ENCODE measurements at places on chromosomes 7 and 10.

DNA sequence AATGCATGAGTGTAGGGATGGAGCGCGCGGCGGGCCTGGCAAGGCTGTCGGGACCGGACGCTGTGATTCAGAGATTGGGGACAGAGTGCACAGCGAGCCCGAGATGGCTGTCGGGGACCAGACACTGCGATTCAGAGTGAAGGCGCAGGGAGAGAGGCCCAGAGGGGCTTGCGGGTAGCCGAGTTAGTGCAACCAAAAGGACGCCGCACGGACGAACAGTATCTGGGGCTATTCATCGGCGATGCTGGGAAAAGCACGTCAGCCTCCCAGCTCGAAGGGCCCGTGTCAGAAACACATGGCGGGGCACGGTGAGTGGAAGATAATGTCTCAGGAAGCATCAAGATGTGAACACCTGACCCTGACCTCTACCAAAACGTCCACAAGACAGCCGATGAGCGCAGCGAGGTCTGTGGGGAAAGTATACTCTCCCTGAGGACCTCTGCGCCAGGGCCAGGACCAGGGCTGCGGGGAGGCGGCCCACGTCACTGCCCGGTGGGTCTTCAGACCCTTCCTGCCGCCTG, 215.8 kb downstream of the ZMYND11 start:
- DNase-seq: no peak

GRCh38 chr7:134962270-134962780, 24.0 kb upstream of the AGBL3 start:
- DNase-seq: no peak

- DNase-seq: no peak
These were observed 479.8 kb upstream of the SEMA3A start for GRCh38 chr7:84674236-84674913.

- no peak for DNase-seq
These were observed 6.2 kb upstream of the MACC1 start for GRCh38 chr7:20223356-20223755.

DNA sequence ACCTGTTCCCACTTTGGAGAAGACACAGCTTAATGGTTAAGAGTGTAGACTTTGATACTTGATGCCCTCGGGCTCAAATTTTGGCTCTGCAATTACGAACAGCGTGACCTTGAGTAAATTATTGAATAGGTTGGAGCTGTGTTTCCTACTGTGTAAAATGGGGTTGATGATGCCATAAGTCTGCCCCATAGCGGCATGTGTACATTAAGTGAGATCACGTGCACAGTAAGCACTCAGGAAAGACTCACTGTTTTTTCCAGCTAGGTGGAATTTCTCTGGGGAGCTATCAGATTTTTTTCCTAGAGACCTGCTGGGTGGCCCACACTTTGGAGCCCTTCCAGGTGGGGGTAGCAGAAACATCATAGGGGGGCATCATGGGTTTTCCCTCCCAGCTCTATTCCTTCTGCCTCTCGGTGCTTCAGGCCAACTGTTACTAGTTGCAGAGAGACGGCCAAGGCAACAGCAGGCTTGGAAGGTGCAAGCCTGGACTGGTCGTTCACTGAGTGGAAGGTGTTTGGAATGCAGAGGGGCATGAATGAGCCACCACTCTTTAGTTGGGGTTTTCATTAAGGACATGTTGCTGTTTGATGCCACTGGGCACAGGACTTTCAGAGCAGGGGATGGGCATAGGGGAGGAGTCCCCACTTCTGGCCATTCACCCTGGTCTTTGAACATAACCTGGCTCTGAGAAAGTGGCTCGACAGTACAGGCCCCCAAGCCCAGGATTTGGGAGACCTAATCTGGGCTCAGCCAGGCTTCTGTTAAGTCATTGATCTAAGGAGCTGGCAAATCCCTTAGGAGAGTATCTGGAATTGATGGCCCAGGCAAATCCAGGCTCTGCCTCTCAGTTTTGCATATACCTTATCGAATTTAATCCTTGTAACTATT, 64.0 kb downstream of the SYPL1 start:
- DNase-seq: no peak

- no peak for DNase-seq
These were observed 13.3 kb upstream of the SYPL1 start for GRCh38 chr7:106125417-106125816.

DNA sequence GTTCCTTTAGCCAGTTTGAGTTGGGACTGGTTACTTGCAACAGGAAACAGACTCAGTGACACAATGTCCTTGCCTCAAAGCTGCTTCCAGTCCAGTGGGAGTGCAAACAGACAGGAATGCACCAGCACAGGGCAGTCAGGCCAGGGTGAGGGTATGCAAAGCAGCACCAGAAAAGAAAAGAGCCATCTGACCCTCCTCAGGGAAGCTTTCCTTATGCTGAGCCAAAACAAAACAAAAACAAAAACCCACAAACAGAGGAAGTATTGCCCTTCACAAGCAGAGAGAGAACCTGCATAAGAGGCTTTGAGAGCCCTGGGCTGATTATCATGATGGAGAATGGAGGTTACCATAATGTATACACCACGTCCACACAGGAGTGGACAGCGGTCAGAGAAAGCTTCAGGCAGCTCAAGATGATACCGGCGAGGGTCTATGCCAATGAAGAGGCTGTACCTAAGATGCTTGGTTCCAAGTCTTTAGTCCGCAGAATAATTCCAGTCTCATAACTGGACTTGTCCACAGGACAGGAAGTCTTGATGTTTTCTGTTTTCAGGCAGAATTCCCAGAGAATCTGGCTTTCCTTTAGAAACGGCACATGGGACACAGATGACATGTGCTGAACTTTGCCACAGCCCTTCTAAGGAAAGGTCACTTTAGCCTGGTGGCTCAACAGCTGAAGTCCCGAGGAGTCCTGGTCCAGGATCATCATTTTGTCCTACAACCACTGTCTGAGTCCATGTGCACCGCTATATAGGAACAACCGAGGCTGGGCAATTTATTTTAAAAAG, 263.3 kb downstream of the TNS3 start:
- DNase-seq: no peak

DNA sequence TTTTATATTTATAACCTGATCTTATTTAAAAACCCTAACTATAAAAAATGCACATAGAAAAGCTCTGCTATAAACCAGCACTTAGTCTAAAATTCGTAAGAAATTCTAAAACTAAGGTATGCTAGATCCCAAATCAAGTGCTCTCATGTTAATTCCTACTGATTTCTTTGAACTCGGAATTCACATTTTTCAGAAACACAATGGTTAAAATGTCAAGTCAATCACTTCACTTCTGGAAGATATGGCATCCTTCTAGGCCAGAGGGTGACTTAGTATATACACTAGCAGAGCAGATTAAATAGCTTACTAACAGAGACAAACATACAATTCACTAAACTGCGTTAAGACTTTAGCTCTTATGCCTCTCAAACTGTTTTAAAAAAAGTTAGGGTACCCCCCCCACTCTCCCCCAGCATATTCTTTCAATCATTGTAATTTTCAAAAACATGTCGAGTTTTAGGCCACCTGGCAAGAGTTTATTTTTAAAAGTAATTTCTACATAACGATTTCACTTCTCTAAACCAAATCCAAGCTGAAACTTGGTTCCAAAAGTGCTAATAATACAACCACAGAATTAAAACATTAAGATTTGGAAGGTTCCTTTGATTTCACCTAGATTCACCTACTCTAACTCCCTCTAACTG, 129.4 kb downstream of the NRBF2 start:
- DNase-seq: no peak

GRCh38 chr10:112964482-112964881, 14.4 kb downstream of the TCF7L2 start:
- DNase-seq: no peak

GRCh38 chr10:59181668-59182067, 5.2 kb downstream of the PHYHIPL start:
- DNase-seq: no peak

- DNase-seq: no peak
These were observed 30.0 kb upstream of the KNDC1 start for GRCh38 chr10:133129859-133130495.

DNA sequence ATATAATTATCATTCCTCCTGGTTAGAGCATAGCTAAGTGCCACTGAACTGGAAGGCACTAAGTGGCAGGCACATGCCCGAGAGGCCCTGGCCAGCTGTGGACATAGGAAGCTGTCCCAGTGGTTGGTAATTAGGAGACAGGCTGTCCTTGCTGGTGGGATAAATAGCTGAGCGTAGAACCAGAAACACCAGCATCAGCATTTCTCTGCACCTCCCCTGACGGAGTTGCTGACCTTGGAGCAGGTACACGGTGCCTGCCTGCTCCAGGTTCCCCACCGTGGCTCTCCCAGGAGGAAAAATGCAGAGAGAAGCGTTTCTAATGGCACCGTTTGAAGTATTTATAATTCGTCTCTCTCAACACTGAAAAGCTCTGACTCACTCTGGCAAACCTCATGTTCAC, 5.6 kb upstream of the ABLIM1 start:
- DNase-seq: no peak

GRCh38 chr10:89613582-89613981, 31.5 kb downstream of the PANK1 start:
- no peak for DNase-seq

- no peak for DNase-seq
These were observed 573 bp upstream of the IDI1 start for GRCh38 chr10:1049425-1049958.

GRCh38 chr7:2156756-2157472, 75.8 kb downstream of the MAD1L1 start:
- DNase-seq: no peak

GRCh38 chr10:98433881-98434732, 12.6 kb downstream of the HPS1 start:
- DNase-seq: no peak

DNA sequence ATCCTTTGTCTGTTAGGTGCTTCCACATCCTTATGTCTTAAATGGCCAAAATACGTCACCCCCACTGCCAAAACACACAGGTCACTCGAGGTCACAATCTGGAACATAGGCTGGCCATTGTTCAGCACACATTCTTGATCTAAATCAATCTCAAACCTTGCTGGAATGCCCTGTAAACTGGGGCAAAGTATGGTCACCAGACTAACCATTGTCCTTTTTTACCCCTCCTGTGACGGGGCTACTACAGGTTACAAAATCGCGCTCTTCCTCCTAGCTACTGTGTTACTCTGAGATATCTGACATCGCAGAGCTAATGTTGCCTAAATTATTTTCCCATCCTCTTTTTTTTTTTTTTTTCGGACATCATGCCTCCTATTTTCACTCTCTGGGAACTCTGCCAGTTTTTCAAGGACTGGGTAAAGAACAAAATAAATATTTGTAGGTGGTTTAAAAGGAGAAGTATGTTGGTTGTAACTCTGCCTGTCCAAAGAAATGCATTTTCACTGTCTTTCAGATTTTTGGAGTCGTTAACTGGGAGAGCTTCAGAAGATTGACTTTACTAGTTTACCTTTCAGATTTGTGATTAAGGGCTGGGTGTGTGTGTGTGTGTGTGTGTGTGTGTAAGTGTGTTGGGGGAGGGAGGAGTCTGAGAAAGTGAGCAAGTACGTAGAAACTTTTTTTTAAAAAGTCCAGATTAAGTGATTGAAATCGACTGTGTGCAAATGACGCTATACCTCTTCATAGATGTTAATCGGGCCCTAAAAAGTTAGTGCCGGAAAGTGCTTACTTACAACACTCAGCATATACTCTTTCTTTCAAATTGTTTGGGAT, 942 bp upstream of the KIAA1217 start:
- DNase-seq: no peak

Data from stimulated activated CD4-positive, alpha-beta T cell treated with anti-CD3 and anti-CD28 coated beads, TNF-alpha, amount 100 ng/mL, for 4 hours (primary cell).